ENCODE measurements at places on chromosomes 13 and 19. TPM values are rescaled to one million over a fixed set of nuclear protein-coding genes. Genes with fewer than 3 reads are reported as not detected.

Gene CEACAM7
- total RNA-seq = not detected

Gene SLC44A2
- 81.8 TPM for total RNA-seq

Gene VSTM2B
- not detected for total RNA-seq

Gene SIGLEC11
- not detected for total RNA-seq

Gene APOC1
- 2.6 TPM for total RNA-seq

Gene EFNA2
- total RNA-seq = not detected
